Stimulated activated CD4-positive, alpha-beta T cell treated with anti-CD3 and anti-CD28 coated beads, Interleukin-15, amount 100 ng/mL, for 1 hour (primary cell): ENCODE measurements at places on chromosomes 7 and 10.

DNA sequence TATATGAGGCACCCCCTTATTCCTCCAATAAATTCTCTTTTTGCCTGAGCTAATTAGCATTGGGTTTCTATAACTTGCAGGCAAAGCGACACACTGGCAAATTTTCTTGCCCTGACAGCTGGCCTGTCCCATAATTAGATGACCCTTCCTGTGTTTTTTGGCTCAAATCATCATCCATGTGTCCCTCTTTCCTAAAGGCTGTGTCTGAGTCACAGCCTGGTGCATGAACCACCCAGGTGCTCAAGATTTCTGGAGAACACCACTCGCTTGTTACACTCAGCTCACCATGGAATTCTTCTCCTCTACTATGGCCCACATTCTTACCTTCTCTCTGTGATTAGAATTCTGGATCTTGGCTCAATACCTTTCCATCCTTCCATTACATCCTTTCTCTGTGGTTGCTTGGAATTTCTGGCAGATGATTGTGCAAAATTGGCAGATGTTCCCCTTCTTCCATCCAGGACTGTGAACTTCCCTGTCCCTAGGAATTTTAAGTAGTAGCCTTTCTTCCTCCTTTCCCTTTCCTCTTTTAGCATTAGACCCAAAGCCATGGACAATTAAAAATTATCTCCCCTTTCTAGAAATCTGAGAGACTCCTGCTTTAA is 116.0 kb upstream of the ANKRD1 start:
- DNase-seq = no peak

- DNase-seq = no peak
Observed at GRCh38 chr7:84675633-84676034, 481.0 kb upstream of the SEMA3A start.

GRCh38 chr7:28748933-28749584 is 209.1 kb downstream of the TRIL start:
- no peak for DNase-seq

DNA sequence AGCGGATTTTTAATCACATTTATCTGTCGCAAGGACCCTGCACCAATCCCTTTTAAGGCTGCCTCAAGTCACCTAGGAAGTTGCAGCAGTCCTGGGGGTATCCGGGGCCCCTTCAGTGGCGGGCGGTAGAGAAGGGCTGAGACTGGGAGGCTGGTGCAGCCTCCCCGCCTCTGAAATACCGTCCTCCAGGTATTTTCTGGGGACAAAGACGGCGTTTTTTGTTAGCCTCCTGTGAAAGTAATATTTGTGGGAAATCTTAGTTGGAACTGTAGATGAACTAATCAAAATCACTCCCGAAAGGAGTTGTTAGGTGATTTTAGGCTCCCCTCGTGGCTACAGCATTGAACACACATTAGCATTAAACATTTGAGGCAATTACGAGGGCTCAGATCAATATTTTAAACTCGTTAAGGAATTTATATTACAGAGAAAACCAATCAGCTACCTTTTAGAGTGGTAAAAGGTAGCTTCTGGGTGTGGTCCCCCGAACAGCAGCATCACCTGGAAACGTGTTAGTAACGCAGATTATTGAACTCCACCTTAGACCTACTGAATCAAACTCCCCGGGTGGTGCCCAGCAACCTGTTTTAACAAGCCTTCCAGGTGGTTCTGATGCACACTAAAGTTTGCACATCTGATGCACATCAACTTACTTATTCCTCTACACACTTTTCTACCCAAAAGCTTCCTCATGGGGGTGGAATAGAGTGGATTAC is 530 bp upstream of the ANXA7 start:
- DNase-seq = no peak

GRCh38 chr10:128507066-128507465 is 380.8 kb upstream of the MKI67 start:
- no peak for DNase-seq

DNA sequence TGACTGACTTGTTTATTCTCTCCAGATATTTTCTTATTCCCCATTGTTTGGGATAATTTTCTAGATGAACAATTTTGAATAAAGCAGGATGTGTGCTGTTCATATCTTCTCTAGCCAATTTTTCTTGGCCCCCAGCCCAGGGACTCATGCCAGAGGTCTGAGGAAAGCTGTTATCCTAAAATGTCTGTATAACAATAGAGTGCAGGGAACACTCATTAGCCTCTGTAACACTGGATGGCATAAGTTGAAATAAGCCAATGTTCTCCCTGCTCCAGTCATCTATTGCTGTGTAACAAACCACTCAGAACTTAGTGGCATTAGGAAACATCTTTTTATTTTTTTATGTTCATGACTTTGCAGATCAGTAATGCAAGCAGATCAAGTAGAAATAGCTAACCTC is 121.7 kb upstream of the TRIM24 start:
- no peak for DNase-seq

GRCh38 chr10:484441-484924 is 205.0 kb downstream of the DIP2C start:
- DNase-seq = no peak

DNA sequence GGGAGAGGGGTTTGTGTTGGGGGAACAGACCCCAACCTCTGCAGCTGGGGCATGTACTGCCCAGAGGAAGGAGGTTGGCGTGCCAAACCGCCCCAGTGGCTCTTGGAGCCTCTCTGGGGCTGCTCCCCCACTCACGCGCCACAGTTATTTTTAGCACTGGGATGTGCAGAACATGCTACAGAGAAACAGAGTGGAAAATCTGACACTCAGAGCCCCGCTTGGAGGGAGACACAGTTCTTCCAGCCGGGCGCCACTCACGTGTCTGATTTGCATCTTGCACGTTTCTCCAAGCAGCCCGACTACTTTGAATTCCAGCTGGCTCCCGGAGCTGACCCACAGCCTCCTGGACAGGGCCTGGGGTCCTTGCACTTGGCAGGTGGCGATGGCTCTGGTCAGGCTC is 182.0 kb downstream of the RPS24 start:
- no peak for DNase-seq

GRCh38 chr10:124626759-124627380 is 117.3 kb downstream of the FAM53B start:
- DNase-seq = no peak

GRCh38 chr10:114879093-114879492 is 57.5 kb downstream of the FHIP2A start:
- no peak for DNase-seq

GRCh38 chr10:113576852-113577251 is 24.0 kb downstream of the HABP2 start:
- no peak for DNase-seq
